Bronchus fibroblast of lung (primary cell): ENCODE measurements at places on chromosomes 3 and 15. TPM values are rescaled to one million over a fixed set of nuclear protein-coding genes. Genes with fewer than 3 reads are reported as not detected.

Gene INSYN1
- 0.17 and 0.30 TPM in 2 replicates for total RNA-seq

Gene CSPG5
- 0.15 and 0.17 TPM in 2 replicates for total RNA-seq

Gene TMCO5A
- total RNA-seq: not detected in 2 replicates

Gene PIF1
- 22.0 and 26.9 TPM in 2 replicates for total RNA-seq

Gene PPP2R3A
- 9.8 and 10.1 TPM in 2 replicates for total RNA-seq

Gene RGMA
- 3.6 and 5.7 TPM in 2 replicates for total RNA-seq

Gene CHL1
- total RNA-seq: 0.59 and 1.7 TPM in 2 replicates
